ENCODE measurements at places on chromosomes 5 and 9.

- no peak for DNase-seq
These were observed 8.2 kb downstream of the PBX3 start for GRCh38 chr9:125755340-125755739.

GRCh38 chr9:118473521-118473920, 769.3 kb downstream of the TLR4 start:
- DNase-seq, result no peak

- no peak for DNase-seq
These were observed 5.2 kb upstream of the CRB2 start for GRCh38 chr9:123350590-123351310.

- DNase-seq, result no peak
These were observed 197.0 kb downstream of the TAF11L14 start for GRCh38 chr5:17831279-17831678.

DNA sequence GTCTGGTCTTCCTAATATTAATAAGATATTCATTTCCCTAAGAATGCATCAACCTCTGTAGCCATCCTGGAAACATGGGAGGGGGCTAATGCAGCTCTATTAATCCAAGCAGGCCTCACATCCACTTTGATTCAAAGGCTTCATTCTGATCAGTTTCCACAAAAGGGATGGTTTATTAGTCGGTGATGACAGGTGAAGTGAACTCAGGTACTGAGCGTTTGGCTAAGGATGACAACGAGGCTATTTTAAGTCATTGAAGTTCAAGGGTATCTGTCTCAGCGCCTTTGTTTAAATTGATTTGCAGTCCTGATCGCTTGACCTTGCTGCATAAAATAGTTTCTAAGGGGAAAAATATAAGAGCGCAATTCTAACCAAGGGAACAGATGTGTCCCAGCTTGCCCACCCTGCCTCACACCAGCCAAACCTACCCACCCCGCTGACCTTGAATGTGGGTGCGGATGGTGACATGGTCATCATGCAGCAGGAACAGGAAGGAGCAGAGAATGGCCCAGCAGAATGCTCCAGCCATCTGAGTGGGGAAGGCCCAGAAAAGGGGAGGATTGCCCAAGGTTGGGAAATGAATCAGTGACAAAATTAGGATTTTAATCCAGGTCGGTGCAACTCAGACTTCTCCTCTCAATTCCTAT, 70.5 kb upstream of the ZNF618 start:
- no peak for DNase-seq

- DNase-seq, result no peak
These were observed 30.5 kb upstream of the MAP1B start for GRCh38 chr5:72076621-72077300.

DNA sequence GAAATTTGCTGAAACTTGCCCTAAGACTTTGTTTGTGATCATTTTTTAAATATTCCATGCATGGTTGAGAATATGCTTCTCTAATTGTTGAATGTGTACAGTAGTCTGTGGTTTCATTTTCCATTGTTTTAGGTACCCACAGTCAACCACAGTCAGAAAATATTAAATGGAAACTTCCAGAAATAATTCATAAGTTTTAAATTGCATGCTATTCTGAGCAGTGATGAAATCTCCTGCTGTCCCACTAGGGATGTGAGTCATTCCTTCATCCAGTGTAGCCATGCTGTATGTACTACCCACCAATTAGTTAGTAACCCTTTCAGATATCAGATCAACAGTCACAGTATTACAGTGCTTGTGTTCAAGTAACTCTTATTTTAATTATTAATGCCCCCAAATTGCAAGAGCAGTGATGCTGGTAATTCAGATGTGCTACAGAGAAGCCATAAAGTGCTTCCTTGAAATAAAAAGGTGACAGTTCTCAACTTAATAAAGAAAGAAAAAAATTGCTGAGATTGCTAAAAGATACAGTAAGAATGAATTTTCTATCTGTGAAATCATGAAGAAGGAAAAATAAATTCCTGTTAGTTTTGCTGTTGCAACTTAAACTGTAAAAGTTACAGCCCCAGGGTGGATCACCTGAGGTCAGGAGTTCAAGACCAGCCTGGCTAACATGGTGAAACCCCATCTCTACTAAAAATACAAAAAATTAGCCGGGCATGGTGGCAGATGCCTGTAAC, 79.9 kb upstream of the FBXL17 start:
- no peak for DNase-seq

- DNase-seq, result peak; percentile 8
These were observed 26.9 kb downstream of the HMGCR start for GRCh38 chr5:75363726-75364495.

GRCh38 chr5:73376618-73377170, 71.9 kb downstream of the FOXD1 start:
- DNase-seq, result no peak

DNA sequence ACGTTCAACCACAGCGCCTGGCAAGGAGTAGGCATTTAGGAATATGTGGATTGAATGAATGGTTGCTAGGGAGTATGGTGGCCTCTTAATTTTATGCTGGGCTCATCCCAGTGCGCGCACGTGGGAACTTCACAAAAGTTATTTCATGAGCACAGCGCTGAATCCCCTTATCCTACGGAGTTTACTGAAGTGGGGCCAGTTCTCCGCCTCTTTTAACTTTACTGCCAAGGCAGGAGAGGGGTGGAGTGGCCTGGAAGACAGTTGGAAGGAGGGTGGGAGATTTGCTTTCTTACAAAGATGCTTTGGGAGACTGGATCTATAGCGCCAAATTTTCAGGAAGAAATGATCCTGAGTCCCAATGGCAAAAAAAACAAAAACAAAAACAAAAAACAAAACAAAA, 326.5 kb downstream of the SH3GL2 start:
- DNase-seq, result no peak

DNA sequence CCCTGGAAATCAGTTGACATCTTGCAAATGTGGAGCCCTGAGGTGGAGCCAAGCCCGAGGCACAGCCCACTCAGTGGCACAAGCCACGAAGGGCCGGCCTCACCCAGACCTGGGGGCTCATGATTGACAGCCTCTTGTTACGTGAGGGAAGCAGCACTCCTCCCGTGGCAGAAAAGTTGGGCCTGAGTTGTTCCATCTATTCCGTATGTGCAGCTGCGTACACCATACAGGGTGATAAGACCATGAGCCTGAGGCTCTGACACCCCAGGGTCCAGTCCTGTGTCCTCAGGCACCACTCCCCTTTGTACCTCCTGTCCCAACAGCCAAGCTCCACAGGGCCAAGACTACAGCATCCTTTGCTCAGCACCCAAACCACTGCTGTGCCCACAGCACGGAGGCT, 1.9 kb upstream of the ORM2 start:
- DNase-seq, result no peak

- no peak for DNase-seq
These were observed 127.7 kb upstream of the PIK3R1 start for GRCh38 chr5:68087866-68088265.

GRCh38 chr9:120926397-120926928, at the start of gene TRAF1:
TSS of gene TRAF1 (minus strand) at chr9:120926796. CDS start at chr9:120926075, 721 bp downstream.
- no peak for DNase-seq

GRCh38 chr5:88391116-88391515, 122.5 kb upstream of the TMEM161B start:
- DNase-seq, result peak; percentile 68

DNA sequence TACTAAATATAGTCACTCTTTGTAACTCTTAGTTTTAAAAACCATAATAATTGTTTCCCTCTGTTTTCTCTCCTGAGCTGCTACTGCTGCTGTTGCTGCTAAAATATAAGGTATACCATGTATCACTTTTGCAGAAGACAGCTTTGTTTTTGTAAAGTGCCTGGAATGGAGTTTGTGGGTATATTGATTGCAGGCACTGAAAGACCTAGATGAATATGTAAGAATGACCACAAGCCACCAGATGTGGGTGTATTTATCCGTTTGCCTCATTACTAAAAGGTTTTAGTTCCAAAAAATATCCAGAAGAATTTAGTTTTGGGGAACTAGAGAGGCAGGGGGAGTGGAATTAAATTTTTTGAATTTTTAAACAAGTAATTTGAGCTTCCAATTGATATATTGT, 151.1 kb upstream of the CDKN2B start:
- DNase-seq, result no peak

- no peak for DNase-seq
These were observed 203.2 kb downstream of the RAB3C start for GRCh38 chr5:58786035-58786434.

DNA sequence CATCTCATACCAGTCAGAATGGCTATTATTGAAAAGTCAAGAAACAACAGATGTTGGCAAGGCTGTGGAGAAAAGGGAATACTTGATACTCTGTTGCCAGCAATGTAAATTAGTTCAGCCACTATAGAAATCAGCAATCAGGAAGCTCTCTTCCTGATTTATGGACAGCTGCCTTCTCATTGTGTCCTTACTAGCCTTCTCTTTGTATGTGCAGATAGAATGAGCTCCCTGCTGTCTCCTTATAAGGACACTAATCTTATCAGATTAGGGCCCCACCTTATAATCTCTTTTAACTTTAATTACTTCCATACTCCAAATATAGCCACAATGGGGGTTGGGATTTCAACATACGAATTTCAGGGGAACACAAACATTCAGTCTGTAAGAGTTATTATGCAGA, 38.0 kb downstream of the KCNV2 start:
- DNase-seq, result no peak

GRCh38 chr5:181204113-181204825, 727 bp downstream of the TRIM7 start:
- DNase-seq, result no peak

DNA sequence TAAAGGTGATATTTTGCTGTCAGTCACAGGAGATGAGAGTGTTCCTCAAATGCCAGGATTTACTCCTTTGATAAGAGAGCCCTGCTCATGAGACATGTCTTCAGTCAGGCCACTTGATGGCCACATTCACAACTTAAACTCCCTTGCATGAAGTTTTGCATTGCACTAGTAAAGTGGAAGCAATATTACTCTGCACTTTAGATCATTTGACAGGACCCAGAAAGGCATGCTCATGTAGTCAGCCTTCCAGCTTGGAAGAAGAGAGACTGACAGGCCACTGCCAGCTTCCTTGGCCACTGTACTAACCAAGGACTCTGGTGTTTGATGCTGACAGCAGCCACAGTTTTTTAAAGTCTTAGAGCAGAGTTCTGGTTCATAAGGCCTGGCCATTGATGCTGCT, 42.6 kb downstream of the NPR3 start:
- DNase-seq, result no peak

DNA sequence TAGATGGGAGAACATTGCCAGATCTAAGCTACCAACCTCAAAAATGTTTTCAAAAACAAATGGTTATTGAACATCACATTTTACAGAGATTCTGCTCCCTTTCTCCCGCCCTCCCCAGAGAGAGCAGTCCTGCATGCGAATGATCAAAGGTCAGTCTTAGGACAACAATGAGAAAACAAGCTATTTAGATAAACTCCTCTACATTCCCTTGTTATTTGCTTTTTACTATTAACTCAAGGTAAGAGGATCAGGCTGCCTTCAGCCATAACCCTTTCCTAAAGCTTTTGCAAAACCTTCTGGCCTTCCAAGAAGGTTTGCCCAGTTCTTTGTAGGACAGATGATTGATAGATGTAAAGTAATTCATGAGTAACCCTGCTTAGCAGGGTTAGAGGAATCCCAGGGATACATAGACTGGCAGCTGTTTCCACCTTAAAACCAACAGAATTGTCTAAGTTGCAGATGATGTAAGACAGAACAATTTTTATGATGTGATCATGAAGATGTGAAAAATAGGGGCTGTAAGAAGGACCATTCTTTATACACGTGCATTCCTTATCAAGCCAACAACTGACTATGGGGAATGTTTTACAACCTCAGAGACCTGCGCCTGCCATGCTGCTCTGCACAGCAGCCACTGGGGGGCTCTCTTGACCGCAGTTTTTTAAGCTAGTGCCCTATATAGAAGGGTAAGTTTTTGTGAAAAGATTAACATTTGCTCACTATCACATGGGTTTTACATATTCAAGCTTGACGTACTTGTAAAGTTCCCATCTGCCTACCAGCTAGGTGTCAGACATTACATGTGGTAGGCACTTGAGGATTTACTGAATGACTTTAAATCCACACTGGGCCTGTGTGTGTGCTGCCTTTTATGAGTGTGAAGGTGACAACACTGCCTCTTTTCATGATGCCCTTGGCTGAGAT, 2.3 kb upstream of the ZNF782 start:
- DNase-seq, result peak; percentile 78

- DNase-seq, result peak; percentile 95
These were observed 1.8 kb downstream of the LURAP1L start for GRCh38 chr9:12776513-12777055.

DNA sequence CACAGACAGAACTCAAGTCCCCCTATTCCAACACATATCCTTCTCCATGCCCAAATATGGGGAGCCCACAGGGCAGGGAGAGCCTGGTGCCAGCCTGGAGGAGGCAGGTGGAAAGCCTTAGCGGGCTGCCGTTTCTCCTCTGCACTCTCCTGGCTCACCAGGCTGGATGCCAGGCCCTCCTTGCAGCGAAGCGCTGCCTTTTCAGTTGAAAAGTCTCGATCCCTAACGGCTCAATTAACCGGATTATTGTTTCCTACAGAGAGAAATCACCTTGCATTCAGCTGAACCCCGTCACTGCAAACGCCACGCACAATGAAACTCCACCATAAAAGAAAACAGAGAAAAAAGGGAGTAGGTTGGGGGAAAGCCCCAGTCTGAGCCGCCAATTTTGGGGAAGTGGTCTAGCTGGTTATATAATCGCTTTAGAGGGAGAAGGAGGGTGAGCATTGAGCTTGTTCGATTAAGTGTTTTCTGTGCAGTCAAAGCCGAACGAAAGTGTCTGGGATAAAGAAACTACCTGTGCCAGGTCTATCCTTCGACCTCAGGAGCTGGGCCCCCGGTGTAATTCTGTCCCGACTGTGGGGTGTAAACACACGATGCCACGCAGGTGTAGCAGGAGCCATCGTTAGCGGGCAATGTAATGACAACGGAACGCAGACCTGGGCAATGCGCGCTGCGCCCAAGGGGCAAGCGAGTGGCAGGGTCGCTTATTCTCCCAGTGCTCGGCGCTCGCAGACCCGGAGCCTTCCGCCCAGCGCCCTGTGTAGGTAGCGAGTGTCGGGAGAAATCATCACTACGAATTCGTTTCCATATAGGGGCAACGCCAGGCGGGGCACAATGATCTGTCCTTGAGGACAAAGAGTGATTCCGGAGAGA, 3.8 kb downstream of the BARHL1 start:
- DNase-seq, result no peak

DNA sequence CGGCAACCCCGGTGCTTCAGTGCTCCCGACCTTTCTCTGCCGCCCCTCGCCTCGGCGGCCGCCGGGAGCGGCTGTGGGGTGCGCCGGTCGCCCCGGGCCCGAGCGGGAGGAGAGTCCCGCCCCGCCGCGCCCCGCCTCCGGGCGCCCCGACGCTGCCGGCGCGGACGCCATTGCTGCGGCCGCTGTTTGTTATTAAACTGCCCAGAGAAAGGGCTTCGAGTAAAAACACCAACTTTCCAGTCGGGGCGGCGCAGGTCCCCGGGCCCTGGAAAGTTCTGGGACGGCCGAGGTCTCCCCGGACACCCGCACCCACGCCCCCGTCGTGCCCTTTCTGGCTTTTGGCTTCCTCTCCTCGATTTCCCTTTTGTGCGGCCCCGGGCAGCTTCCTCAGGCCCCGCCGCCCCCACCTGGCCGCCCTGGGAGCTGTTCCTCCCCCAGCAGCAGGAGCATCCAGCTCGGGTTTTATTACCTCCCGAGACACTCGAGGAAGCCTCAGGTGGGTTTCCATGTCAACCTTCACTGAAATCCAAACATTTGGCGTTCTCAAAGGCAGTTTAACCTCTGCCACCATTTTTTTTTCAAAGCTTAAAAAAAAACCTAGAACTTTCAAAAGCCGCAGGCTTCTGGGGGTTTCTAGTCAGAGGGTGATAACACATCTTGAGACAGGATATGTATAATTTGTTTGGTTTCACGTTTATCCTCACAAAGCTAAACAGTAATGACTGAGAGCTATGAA, 334.4 kb downstream of the CWC27 start:
- peak; percentile 53 for DNase-seq

- no peak for DNase-seq
These were observed 215.3 kb upstream of the FAM174A start for GRCh38 chr5:100319885-100320284.

Measured in Ammon's horn (tissue), 1 donor.